T-helper 1 cell (primary cell): ENCODE measurements at places on chromosomes 5 and 9.

DNA sequence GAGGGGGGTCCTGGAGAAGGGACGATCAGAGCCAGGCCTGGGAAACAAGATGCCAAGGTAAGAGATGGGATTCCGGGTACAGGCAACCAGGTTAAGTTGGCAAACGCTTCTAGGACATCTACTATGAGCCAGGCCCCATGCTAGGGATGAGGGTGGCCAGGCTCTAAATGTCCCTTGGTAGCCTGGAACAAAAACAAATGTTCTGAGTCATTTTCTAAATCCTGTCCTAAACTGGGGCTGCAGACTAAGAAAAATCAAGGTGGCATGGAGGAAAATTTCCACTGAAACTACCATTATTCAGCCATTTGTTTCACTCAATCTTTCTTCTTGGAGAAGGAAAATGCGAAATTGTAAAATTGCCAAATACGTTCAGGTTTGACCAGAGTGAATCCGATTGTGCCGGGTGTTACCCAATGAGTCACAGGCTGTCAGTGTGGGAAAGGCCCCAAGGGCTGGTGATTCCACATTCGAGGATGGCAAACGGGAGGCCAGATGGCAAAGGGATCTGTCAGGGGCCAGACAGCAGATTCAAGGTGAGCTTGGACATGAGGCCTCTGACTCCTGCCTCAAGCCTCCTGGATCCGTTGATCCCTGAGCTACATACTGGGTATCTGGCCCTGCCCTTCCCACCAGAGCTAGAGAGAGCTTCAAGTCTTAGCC, 57.6 kb downstream of the PAX5 start:
- no peak for DNase-seq

DNA sequence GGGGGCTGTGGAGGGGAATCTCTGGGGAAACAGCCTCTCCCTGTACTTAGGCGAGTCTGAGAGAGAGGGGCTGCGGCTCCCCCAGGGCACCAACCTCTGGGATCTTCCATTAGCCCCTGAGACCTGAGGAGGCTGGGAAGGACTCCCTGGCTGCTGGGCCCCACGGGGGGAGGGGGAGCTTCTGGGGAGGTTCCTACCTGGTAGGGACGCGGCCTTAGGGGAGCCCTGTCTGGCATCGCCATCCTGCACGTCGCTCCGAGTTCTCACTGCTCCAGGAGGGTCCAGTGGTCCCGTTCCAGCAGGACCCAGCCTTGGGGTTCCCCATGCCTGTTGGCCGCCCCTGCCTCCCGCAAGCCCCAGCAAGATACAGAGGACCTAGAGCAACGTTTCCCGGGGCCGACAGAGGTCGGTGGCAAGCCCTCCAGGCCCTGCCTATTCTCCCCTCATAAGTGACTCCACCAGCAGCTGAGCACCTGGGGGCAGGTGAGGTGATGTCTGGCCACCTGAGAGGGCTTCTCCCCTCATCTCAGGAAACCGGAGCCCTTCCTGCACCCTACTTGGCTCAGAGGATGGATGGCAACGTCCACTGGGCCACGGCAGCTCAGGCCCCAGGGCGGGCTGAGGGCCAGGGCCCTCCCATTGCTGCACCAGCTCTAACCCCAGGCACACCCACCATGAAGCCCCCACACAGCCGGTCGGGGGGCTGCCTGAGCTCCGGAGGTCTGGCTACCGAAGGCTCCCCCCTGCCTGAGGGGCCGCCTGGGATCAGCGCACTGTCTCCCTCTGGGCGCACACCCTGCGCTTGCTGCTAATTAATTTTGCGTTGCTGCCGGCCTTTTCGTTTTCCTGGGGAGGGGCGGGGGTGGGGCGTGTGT, 22.5 kb downstream of the TPPP start:
- DNase-seq = no peak

- DNase-seq = no peak
These were observed 74.4 kb upstream of the ATP10B start for GRCh38 chr5:160926428-160926827.

DNA sequence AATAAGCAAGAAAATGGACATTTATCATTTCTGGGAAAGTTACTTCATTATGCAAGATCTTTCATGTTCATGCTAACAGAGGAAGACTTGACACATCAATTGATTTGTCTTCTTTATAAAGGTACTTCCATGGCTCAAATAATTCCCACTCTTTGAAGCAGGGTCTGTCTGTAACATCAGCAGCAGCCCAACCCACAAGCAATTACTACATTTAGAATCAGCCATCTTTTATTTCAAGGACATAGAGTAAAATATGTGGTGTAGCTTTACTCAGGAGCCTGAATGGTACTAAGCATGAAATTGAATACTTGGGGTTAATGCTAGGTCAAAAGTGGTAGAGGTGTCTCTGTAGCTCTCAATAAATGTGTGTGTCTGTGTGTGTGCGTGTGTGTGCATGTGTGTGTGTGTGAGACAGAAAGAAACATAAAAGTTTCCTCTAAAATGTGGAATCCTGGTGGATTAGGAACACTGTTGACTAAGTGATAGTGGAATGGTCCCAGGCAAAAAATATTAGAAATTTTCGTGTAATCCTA, 581.1 kb downstream of the CAAP1 start:
- DNase-seq = no peak

- no peak for DNase-seq
These were observed 135.0 kb downstream of the STK32A start for GRCh38 chr5:147369742-147370374.

DNA sequence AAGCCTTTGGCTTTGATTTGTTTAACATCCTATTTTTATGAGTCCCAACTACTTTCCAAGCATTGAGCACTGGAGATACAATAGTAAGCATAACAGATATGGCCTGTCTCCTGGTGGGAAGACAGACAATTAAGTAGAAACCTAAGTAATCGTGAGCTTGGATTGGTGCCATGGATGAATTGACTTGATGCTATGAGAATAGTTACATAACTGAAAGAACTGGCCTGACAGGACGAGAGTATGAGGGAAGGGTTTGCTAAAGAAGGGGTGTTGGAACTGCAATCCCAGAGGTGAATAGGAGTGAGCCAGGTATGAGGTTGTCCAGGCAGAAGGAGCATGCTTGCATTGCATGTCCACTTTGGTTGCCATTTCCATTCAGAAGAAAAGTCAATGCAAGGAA, 52.4 kb downstream of the GPR21 start:
- no peak for DNase-seq

DNA sequence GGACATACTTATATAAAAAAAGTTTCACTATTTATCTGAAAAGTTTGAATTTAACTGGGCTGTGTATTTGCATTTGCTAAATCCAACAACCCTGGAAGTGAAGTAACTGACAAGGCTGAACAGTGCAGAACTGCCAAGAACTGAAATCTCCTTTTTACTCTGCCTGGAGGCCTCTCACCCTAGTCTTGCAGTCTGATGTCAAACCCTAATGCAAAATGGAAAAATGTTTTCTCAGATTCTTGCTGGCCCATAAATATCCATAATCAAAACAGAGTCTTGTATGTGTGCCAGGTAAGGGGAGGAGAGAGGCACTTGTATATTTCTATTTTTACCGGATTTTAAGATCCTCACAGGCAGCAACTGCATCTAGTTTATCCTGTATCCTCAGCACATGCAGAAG, 432.7 kb upstream of the KLF4 start:
- DNase-seq = no peak

DNA sequence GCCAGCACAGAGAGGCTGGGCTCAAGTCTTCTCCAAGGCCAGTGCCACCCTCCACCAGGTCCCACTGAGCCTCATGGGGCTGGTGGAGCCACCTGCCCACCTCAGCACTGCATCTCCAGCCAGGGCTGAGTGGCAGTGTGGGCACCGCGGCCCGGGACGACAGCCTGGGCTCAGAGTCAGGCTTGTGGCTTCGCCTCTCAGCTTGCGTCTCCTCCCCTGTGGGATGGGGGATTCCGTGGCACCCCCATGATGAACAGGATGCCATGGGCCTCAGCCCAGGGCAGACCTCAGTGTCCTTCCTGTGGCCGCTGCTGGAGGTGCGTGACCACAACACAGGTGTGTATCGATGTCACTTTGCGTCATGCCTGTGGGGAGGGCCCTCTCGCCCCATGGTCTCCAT, 136.4 kb upstream of the PPP1R26 start:
- DNase-seq = no peak

GRCh38 chr9:73537561-73537960, 385.9 kb downstream of the ANXA1 start:
- DNase-seq = no peak

DNA sequence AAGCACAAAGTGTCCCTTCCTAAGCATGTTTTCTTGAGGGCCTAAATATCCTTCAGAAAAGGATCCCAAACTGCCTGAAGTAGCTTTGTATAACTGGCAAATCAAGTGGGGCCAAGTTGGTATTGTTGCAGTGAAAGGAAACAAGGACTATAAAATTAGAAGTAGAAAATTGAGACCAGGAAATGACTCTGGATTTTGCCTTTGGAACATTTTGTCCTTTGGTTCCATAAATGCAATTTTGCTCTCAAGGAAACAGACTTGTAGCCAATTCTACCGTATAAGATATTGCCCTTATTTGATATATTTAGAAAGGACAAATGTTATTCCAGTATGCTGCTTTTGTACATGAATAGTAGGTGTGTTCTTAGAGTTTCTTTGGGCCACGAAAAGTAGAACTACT, 34.4 kb downstream of the RABGAP1 start:
- DNase-seq = no peak

- DNase-seq = no peak
These were observed 76.6 kb upstream of the CCDC152 start for GRCh38 chr5:42680046-42680445.

DNA sequence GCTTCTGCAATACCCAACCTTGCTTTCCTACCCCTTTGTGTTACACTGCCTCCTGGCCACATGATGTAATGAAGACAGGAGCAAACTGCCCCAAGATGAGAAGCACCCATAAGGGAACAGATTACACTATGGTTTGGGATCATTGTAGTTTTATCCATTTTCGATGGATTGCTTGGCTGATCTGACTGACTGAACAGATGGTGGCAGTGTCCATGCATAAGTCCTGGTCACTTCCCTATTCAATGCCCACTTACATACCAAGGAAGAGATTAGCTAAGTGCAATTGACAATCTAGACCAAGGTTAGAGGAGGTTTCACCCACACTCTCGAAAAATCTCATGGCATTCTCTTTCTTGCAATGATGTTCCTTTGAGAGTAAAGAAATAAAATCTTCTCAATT, 319.9 kb downstream of the RAB3C start:
- DNase-seq = no peak

- DNase-seq = no peak
These were observed 72.1 kb downstream of the ABCA1 start for GRCh38 chr9:104855807-104856206.

- DNase-seq = no peak
These were observed 7.5 kb downstream of the SLC6A19 start for GRCh38 chr5:1208743-1209488.

GRCh38 chr5:14913096-14913495, 41.5 kb upstream of the ANKH start:
- no peak for DNase-seq

- DNase-seq = no peak
These were observed 46.2 kb downstream of the SLC28A3 start for GRCh38 chr9:84294241-84294950.

- no peak for DNase-seq
These were observed 20.6 kb downstream of the SLC38A9 start for GRCh38 chr5:55691265-55692105.
